Kasumi-1 (cell line): ENCODE measurements at places on chromosomes 2 and 18.

GRCh38 chr2:54329482-54330161, 73.6 kb upstream of the TSPYL6 start:
- DNase-seq: no peak

DNA sequence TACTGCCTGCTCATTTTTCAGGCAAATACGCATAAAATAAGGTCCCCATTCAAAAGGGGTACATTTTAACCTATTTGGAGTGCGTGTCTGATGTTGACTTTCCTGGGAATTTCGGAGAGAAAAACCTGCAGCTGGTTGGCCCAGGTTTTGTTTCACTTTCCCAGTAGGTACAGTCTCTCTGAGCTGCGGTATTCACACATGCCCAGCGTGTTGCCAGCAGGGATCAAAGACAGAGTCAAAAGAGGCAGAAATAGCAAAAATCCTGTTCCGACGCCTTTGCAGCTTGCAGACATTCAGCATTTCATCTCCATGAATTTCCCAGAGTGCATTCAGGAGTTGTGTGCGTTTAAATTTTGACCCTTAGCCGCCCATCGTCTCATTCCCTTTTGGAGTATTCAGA, 855.4 kb upstream of the CELF4 start:
- no peak for DNase-seq

GRCh38 chr18:68555879-68556301, 159.0 kb downstream of the TMX3 start:
- no peak for DNase-seq

- no peak for DNase-seq
These were observed 376 bp downstream of the NDUFA10 start for GRCh38 chr2:240024766-240025165.

DNA sequence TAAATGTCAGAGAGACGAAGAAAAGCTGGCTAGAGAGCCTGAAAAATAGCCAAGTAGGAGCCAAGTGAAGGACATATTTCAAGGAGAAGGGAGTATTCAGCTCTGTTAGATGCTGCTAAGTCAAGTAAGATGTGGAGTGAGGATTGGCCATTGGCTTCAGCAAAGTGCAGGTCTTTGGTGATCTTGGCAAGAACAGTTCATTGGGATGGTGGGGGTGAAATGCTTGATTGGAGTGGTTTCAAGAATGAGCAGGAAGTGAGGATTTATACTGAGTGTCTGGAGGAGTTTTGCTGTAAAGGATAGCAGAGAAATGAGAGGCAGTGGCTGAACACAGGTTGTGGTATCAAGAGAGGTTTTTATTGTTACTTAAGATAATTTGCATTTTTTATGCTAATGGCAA, 139.7 kb downstream of the PRPF40A start:
- DNase-seq: no peak
